ENCODE measurements at places on chromosomes 3 and 15. TPM values are rescaled to one million over a fixed set of nuclear protein-coding genes. Genes with fewer than 3 reads are reported as not detected.

DNA sequence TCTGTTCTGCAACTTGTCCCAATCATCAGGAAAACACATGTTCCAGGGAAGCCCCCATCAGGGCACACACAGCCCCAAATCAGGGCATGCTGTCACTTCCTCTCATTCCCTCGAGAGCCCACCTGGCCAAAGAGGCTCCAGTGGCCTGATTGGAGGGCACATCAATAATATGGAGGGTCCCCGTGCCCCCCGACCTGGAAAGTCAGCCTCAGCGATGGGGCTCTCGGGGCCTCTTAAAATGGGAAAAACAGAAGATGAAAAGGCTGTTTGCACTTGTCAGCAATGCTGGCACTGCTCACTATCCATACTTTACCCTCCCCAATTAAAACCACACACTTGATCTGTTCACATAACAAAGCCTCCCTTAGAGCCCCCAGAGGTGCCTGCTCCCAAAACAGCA, 172.9 kb upstream of the NSMCE3 start:
- DNase-seq = no peak

DNA sequence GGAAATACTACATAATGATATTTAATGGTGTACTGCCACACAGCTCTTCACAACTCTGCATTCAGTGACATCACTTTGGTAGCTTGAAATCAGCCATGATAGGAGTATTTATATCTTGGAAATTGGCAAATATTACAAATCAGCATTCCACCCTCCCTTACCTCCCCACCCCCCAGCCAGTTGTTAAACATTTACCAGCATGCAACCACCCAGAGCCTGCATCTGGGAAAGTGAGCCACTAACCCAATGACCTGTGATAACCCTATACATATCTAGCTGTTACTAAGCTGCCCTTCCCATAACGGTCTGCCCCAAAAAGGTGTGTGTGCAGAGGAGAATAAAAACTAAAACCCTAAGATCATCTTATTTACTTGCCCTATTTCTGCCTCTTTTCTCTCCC, 44.6 kb upstream of the SATB1 start:
- DNase-seq = no peak

Gene IMPG2
- 0.13 TPM for total RNA-seq

Gene A4GNT
- total RNA-seq = not detected

DNA sequence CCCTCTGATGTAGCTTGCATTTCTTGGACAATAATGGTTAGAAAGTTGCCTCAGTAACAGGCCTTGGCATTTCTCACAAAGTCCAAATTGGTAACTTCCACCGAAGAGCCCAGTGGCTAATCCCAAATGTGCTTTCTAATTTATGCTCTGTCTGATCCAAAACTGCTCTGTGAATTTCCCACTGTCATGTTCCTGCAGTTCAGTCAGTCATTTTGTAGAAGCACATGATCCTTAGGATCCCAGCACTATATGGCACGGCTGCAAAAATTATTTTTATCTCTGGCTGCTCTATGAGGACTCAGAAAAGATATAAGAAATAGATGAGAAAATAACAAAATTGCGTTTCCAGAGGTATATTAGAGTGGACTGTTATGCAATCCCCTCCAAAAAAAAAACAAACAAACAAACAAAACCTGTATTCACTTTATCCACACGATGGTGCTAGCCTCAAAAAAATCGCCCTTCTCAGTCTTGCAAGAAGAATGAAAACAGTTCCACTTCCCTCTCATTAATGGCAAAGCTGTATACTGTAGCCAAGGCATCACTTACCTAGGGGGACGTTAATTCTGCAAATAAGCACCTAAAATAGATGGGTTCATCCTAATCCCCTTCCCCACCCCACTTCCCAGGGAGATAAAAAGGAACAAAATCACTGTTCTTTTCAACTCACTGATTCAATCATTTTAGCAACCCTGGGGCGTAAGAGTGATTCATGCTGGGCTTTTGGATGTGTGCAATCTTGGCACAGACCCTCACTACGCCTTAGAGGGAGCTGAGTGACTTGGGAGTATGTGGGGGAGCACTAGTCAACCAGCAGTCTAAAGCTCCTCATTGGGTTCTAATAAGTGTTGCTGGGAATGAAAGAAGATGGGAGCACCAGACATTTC, 61.3 kb downstream of the TMCO5A start:
- DNase-seq = peak; percentile 75

Gene IGDCC3
- not detected for total RNA-seq

GRCh38 chr3:168859143-168859542, 763.4 kb upstream of the GOLIM4 start:
- no peak for DNase-seq

- no peak for DNase-seq
Measured at GRCh38 chr3:48426401-48426909, 3.4 kb downstream of the PLXNB1 start.

DNA sequence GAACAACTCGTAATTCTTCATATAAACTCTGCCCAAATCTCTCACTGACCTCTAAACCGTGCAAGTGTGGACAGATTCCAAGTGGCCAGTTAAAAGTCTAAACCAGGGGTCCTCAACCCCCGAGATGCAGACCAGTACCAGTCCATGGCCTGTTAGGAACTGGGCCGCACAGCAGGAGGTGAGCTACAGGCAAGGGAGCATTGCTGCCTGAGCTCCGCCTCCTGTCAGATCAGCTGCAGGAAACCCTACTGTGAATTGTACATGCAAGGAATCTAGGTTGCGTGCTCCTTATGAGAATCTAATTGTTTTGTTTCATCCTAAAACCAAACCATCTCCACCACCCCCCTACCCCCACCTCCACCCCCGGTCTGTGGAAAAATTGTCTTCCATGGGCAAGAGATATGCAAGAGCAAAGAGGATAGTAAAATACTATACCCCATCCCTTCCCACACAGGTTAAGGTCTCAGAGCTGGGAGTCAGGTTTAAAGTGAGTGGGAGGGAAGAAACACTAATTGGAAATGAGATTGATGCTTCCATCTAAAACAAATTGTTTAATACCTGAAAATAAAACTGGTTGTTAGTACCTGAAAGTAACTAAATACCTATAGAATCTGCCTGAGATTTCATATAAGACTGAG, 54.0 kb downstream of the POLQ start:
- DNase-seq = no peak

DNA sequence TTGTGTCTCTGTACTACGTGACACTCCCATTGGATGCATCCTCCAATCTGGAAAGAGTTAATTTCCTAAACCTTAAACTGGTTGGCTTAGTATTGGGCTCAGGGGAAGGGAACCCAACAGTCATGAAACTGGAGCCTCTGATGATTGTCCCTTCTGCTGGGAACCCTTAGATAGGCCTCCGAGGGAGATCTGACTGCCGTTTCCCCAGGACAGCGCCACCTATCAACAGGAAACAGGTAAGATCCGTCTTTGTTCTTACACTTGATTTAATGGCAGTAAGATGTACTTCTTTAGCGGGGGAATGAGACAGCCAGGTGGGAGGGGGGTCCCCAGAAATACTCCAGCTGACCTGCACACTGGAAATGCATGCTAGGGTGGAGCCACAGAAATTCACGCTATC, 1749.6 kb downstream of the SI start:
- DNase-seq = no peak

DNA sequence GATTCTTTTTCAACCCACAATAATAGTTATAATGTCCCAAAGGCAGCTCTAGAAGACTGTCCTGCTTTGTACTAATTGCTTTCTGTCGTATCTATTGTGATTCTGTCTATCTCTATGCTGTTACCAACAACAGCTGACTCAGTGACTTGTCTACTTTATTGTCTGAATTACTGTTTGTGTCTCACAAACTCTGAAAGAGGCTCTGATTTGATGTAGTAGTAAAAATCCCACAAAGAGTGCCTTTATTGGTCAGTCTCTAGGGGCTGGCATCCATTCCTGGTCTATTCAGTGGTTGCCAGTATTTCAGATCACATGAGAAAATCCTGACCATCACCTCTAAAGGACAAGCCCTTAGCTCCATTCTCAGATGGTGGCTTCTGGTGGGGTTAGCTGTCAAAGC, 254.2 kb downstream of the NSUN3 start:
- no peak for DNase-seq

DNA sequence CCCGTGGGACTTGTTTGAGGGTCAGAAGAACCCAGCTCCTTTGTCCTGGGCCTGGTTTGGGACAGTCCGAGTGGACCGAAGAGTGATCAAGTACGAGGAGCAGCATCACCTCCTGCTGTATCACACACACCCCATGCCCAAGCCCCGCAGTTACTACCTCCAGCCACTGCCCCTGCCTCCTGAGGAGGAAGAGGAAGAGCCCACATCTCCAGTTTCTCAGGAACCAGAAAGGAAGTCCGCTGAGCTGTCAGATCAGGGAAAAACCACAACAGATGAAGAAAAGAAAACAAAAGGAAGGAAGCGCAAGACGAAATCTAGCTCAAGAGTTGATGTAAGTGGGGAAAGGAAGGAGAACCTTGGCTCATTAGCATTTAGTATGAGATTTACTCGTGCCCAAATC, 3.3 kb upstream of the P2RY12 start:
- no peak for DNase-seq

DNA sequence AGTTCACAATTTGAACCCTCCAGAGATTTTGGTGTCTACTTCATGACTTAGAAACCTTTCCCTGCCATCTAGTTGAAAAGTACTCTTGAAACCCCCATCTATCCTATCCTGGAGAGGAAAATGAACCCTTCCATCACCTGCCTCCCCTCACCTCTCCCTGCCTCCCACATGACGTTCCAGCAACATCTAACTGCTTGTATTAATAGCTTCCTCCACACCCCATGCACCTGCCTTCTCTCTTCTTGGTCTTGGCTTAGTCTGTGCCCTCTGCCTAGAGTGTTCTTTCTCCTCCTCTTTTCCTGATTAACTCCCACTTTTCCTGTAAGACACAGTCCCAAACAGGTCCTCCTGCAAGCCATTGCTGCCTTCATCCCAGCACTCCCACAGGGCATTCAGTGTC, 107.8 kb downstream of the LIPC start:
- DNase-seq = no peak

DNA sequence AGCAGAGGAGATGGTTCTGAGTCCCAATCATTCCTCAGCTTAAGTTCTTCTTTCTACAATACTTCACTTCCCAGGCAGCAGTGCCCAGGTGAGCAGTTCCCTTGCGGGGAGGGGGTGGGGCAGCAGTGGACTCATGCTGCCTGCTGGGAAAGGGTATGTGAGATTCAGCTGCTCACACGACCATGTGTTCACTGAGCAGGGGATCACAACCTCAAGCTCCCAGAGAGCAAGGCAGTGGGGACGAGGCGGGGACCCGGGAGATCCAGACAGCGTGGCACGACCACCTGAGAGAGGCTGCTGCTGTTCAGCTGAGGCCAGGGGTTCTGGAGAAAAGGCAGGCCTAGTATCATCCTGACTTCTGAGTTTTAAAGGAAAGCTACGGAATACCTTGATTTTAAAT, 166.6 kb downstream of the XXYLT1 start:
- no peak for DNase-seq

GRCh38 chr3:31253782-31254181, 278.9 kb upstream of the STT3B start:
- DNase-seq = no peak

GRCh38 chr15:39741258-39741657, 41.4 kb downstream of the FSIP1 start:
- DNase-seq = no peak

GRCh38 chr15:38028869-38029268, 94.4 kb downstream of the TMCO5A start:
- DNase-seq = no peak

DNA sequence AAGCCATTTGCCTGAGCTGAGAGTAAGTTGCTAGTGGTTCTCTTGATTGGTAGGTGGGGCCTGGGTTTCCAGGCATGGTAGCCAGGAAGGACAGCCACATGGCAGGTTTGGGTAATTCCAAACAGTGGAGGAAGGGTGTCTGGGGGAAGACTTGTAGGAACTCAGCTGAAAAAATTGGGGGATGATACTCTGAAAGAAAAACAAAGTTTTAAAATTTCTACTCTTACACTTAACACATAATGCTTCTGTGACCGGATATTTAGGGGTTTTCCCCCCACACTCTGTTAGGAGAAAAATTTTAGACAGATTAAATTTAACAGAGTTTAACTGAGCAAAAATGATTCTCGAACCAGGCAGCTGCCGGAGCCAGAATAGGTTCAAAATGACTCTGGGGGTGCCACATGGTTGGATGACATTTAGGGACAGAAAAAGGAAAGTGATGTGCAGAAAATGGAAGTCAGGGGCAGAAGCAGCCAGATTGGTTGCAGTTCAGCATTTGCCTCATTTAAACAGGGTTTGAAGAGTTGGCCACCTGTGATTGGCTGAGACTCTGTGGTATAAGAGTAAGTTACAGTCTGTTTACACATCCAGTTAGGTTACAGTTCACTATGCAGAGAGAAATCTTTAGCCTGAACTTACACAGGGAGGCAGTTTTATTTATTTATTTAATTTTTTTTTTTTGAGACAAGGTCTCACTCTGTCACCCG, 8.1 kb downstream of the B2M start:
- no peak for DNase-seq

Gene CD96
- not detected for total RNA-seq

DNA sequence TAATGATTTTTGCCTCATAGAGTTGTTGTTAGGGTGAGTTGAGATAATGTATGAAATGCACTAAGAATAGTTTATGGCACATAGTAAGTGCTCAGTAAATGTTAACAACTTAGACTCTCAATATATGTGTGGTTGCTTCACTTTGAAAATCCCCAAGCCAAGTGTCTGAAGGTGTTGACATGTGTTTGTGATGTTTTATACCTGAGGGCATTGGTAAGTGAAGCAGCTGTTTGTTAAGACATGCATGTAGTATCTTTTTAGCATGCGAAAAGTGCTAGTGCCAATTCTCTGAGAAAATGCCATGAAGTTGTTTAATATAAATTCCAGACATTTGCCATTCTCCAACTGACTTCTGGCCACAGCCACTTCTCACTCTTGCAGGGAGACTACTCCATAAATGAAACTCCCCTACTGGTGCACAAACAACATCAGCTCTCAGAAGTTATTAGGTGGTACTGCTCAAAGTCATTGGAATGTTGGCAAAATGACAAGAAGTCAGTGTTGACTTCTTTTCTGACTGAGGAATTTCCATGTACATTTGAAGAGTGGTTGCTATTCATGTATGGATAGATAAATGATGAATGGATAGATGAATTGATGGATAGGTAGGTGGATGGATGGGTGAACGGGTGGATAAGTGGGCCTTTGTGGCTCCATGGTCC, 103.6 kb upstream of the NUDT16 start:
- DNase-seq = peak; percentile 34

GRCh38 chr3:169072494-169072893, 591.0 kb downstream of the MECOM start:
- no peak for DNase-seq

GRCh38 chr3:133211449-133211848, 173.3 kb downstream of the TMEM108 start:
- DNase-seq = no peak

- DNase-seq = no peak
Measured at GRCh38 chr3:176568189-176568588, 629.1 kb downstream of the TBL1XR1 start.

- peak; percentile 19 for DNase-seq
Measured at GRCh38 chr15:78840661-78841375, 29.6 kb upstream of the ADAMTS7 start.

GRCh38 chr3:107578091-107578490, 55.3 kb downstream of the BBX start:
- no peak for DNase-seq

Gene GP9
- not detected for total RNA-seq

GRCh38 chr3:158471639-158472294, 99.2 kb upstream of the MLF1 start:
- DNase-seq = peak; percentile 66

Data from bronchial epithelial cell (primary cell).